Activated CD4-positive, alpha-beta memory T cell treated with anti-CD3 and anti-CD28 coated beads, Interleukin-2, amount 10 ng/mL, durations not matched to agents 7 days and 5 days (primary cell): ENCODE measurements at places on chromosomes 3 and 15.

GRCh38 chr15:88003541-88004327 is 252.8 kb downstream of the NTRK3 start:
- DNase-seq = no peak

DNA sequence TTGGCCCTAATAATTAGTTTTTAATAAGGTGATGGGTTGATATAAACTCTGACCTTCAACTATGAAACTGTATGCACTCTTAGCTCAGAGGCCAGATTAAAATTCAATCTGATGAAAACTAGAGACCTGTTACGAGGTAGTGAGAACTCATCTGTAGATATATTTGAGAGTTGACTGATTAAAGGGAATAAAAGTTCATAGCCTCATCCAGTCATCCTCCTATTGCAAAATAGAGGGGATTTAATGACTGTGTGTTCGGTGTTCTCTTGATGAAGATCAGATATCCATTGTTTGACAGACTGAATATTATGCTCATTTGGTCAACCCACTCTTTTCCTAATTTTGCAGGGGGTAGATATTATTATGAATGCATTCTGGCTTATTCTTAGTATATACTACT is 23.3 kb upstream of the PLCL2 start:
- no peak for DNase-seq

GRCh38 chr15:86256628-86257027 is 177.0 kb downstream of the AGBL1 start:
- DNase-seq = no peak

- DNase-seq = peak; percentile 24
These were observed 157.9 kb downstream of the CHL1 start for GRCh38 chr3:354432-354831.

DNA sequence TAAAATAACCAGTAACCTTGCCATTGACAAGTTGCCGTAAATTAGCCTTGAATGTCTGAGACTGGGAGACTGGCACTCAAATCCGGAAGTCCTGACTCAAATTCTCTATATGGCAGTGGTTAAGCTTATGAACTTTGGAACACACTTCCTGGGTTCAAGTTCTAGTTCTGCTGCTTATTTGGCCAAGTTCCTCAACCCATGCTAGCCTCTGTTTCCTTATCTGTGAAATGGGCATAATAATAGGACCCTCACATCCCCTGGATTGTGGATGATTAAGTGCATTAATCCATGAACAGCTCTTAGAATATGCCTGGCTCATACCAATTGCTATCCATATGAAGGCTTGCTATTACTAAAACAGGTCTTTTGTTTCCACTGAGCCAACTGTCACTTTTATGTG is 311.5 kb downstream of the EDEM1 start:
- no peak for DNase-seq

- no peak for DNase-seq
These were observed 82.7 kb upstream of the SUCLG2 start for GRCh38 chr3:67737140-67737539.

DNA sequence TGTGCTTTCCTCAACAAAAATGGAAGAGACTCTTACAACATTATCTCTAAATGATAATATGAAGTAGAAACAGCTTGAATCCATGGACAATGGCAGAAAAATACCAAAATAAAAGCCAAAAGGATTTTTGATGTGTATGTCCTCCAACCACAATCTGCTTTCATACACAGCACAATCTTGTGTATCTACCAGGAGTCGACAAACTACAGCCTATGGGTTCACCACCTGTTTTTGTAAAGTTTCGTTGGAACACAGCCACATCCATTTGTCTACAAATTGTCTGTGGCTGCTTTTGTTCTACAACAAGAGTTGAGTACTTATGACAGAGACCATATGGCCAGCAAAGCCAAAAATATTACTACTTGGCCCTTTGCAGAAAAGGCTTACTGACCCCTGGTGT is 88.7 kb upstream of the UBE2E2 start:
- DNase-seq = no peak

- no peak for DNase-seq
These were observed 45.4 kb downstream of the BTD start for GRCh38 chr3:15646851-15647511.

DNA sequence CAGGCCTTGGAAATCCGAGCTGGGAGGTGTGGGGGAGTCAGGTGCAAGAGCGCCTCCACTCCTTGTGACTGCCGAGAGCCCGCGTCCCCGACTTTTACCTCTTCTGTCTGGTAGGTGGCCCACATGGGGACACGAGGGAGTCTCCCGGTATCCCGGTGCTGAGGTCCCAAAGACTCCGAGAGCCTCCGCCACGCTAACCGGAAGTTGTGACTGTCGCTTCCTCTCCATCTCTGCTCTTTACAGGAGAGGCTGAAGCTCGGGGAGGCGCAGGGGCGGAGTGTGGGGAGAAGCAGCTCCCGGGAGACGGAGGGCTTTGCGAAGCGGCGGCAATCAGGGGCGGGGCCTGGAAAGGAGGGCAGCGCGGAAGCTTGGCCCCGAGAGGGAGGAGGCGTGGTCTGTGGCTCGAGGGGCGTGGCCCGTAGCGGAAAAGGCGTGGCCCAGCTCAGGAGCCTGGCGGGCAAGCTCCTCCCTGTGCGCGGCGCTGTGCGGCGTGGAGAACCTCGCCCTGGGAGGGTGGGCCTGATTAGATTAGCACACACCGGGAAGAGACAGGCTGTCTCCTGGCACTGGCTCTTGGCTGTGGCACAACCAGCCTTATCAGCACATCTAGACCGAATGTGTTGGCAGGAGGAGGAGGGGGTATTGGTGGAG is 143.9 kb downstream of the GABRB3 start:
- DNase-seq = peak; percentile 17

GRCh38 chr15:62606376-62607113 is 436.0 kb upstream of the TPM1 start:
- DNase-seq = no peak

DNA sequence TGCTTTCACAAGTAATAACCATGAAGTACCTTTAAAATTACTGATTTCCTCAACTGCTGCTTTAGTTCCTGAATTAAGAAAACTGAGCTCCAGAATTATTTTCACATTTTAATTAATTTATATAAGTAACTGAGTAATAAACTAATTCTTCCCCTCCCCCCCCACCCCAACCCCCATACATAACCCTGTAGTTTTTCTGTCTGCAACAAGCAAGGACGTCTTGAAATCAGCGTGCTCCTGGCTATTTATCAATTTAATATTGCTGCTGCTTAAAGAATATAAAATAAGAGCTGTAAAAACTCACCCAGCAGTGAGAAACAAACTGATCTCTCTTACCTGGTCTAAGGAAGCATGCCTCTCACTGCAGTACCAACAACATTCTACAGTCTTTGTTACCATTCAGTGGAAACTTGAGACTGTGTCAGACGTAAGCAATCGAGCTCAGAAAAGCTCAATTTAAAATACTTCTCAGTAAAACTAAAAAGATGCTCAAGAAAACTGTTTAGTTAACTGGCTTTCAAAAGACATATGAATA is 121.0 kb downstream of the TFDP2 start:
- DNase-seq = no peak

DNA sequence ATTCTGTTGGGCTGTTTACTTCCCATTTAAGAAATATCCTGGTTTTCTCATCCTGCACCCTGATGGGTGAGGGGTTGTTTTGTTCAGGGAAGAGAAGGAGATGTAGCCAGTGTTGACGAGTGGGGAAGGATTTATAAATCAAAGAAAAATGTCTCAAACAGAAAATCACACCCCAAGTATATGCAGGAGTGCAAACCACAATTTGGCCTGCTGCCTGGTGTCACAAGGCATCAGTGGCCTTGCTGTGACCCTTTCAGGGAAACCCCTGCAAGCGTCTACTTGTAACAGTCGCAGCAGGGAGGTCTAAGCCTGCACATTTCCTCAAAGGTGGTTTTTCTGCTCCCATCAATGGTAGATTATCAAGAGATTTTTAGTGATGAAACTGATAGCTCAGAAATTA is 132.6 kb upstream of the LRRN1 start:
- DNase-seq = no peak

GRCh38 chr3:6168256-6168655 is 692.7 kb upstream of the GRM7 start:
- no peak for DNase-seq

GRCh38 chr15:81278306-81279029 is 45.5 kb downstream of the STARD5 start:
- DNase-seq = no peak

DNA sequence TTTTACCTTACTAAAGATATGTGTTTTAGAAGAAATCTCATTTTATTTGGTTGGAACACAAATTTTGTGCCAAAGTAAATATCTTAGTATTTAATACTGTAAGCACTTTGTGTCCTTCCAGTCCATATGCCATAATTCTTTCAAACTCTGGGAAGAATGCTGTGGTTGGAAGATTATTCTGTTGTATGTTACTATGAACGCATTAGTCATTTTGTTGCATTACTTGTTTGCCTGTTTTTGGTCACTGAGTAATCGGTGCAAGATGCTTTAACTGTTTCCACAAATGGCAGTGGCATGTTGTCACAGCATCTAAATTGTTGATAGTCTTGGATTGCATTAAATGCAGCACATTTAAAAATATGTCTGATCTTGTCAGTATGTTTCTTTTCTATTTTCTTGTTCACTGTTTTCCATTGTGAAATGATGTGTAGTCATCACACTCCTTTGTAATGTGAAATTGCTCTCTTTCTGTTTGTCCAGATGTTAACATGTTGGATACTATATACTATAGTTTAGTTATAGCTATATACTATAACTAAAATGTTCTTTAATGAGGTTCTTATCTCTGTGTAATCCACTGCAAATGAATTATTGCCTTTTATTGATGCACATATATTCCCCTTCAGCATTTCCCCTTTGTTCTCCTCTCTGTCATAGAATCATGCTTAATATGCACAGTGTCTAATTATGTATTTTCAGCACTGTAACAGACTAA is 89.9 kb upstream of the FLNB start:
- no peak for DNase-seq

GRCh38 chr3:12420393-12420792 is 63.9 kb upstream of the TSEN2 start:
- DNase-seq = no peak

- DNase-seq = no peak
These were observed 949 bp upstream of the MITF start for GRCh38 chr3:69738315-69738714.

DNA sequence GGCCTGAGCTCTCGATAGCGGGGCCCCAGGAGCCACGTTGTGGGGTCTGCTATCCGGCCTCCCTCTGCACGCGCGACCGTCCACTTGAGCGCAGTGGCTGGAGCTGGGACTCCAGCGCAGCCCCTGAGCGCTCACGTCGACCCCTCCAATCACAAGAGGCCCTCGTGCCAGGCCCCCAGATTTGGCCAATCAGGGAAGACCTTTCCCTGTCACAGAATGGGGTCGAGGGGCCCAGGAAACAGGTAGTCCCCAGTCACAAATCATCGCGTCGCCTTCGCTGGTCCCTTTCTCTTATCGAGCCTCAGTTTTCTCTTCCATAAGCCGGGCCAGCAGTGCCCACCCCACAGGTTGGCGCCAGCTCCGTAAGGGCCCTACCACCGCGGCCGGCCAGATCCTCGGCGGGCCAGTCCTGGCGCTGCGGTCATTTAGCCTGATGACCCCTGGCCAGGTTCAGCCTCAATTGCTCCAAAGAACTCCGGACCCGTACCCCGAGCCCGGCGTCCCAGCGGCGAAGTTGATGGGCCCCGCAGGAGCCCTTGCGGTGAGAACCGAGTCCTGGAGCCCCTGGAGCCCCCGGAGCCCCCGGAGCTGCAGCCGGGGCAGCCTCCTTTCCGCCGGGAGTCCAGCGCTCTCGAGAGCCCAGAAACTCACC is 435 bp downstream of the ALDH1L1 start:
- no peak for DNase-seq

DNA sequence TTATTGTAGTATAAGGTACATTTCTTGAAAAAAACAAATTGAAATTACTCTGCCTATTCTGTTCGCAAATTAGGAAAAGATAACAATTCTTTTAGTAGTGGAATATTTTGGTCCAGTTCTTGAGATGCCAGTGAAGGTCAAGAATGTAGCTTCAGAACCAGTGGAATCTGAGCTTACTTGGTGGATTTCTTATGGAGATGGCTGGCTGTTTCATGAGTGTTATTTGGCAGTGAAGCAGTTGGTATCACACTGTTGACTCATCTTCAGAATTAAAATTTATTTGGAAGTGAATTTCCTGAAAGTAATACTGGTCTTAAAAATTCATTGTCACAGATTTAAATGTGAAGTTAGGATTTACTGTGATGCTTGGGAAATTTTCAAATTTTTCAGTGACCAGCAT is 19.1 kb downstream of the RNF13 start:
- no peak for DNase-seq

- DNase-seq = no peak
These were observed 193.6 kb downstream of the UBE2E2 start for GRCh38 chr3:23396746-23397145.

- DNase-seq = no peak
These were observed 65.2 kb downstream of the TRAT1 start for GRCh38 chr3:108887777-108888176.

DNA sequence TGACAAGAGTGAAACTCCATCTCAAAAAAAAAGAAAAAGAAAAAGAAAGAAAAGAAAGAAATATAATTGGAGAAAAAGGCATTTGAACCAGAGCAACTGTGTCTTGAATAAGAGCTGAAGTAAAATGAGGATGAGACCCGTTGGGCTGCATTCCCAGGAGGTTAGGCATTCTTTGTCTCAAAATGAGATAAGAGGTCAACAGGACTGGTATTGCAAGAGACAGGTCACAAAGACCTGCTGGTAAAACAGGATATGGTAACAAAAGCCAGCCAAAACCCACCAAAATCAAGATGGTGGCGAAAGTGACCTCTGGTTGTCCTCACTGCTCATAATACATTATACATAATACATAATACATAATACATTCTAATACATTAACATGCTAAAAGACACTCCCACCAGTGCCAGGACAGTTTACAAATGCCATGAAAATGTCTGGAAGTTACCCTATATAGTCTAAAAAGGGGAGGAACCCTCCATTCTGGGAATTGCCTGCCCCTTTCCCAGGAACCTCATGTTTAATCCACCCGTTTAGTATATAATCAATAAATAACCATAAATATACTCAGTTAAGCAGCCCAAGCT is 8.6 kb upstream of the TIPIN start:
- DNase-seq = no peak

- no peak for DNase-seq
These were observed 63.8 kb downstream of the SPSB4 start for GRCh38 chr3:141114816-141115460.

- DNase-seq = no peak
These were observed 17.8 kb downstream of the CGGBP1 start for GRCh38 chr3:88041005-88041404.

DNA sequence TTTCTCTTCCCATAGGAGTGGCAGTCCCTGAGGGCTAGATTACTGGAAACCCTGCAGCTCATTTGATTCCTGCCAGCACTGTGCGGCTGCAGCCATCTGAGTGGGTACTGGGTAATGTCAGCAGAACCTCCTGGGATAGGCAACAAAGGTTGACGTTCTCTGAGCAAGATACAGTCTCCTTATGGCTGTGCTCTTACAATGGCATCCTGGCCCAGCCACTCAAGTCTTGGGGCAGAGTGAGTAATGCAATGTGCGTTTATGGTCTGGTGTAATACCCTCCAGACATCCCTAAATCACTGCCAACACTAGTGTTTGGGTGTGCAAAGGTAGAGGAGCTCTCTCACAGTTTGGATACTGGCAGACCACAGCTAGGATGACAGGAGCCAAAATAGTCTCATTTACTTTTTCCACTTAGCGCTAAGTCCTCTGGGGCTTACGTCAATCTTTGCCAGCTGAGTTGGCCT is 775.8 kb downstream of the ZNF385D start:
- DNase-seq = no peak
